ENCODE measurements at places on chromosomes 12 and 14.

- no peak for DNase-seq
Measured at GRCh38 chr12:115481141-115481540, 796.4 kb downstream of the MED13L start.

- DNase-seq, result no peak
Measured at GRCh38 chr14:30884901-30885300, 10.5 kb downstream of the COCH start.

DNA sequence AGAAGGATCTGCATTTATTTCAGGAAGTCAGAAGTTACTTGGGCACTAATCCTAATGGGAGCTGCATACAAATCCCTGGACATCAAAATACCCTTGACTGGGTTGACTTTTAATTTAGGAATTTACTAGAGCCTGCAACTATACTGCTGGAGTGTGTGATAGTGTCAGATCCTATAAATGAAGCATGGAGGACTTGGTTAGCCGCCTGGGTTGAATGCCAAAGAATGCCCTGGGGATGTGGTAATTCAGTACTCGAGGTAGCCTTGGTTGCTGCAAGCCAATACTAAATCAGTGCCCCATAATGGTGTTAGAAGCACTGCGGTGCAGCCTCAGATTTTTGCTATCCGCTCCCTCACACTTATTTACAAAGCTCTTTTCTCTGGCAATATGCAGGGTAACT, 184.9 kb downstream of the CAPZA3 start:
- no peak for DNase-seq

- DNase-seq, result peak; percentile 54
Measured at GRCh38 chr12:56267443-56268071, 815 bp downstream of the COQ10A start.

- DNase-seq, result peak; percentile 15
Measured at GRCh38 chr14:88825503-88825902, 1.1 kb downstream of the TTC8 start.

DNA sequence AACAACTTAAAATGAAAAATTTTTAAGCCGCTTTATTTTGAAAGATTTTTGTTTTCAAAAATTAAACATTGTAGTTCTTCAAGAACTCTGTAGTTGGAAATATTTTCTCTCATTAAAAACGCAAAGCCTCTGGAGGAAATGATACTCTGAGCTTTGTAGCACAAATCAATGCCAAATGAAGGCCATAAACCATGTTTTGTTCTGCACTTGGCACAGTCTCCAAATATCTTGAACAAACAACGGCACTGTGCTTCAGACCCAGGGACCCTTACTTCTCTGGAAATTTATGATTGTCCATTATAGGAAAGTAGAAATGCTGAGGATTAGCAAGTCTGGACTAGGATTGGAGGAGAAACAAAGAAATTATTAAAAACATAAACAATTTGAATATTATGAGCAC, 160.8 kb upstream of the BMP4 start:
- no peak for DNase-seq

DNA sequence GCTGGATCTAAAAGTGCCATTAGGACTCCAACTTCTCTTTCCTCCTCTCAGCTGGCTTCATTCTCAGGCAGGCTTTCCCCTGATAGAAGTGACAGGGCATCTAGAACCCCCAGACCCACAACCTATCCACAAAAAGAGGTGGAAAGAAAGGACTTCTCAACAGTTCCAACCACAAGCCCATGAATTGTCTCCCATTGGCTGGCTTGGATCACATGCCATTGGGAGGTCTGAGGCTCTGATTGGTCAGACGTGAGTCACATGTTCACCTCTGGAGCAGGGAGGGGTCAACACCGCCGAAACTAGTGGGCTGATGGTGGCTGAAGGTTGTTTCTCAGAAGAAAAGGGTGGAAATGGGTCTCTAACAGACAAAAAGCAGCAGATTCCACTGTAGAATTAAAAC, 47.2 kb downstream of the DRAM1 start:
- no peak for DNase-seq

- DNase-seq, result peak; percentile 55
Measured at GRCh38 chr14:89773644-89774316, 180.8 kb downstream of the EFCAB11 start.

All from GM13976 (cell line).